GM23248 (cell line): ENCODE measurements at places on chromosomes 16 and 17. TPM values are rescaled to one million over a fixed set of nuclear protein-coding genes. Genes with fewer than 3 reads are reported as not detected.

- peak overlapping the region; percentile 99 for H3K27ac ChIP-seq
- DNase-seq = peak; percentile 23
- H3K27me3 ChIP-seq = no peaks in the 10 kb centered on the region
- H3K4me3 ChIP-seq = peak overlapping the region; percentile 79
These were observed 20.1 kb downstream of the SIAH1 start for GRCh38 chr16:48365025-48365600.

DNA sequence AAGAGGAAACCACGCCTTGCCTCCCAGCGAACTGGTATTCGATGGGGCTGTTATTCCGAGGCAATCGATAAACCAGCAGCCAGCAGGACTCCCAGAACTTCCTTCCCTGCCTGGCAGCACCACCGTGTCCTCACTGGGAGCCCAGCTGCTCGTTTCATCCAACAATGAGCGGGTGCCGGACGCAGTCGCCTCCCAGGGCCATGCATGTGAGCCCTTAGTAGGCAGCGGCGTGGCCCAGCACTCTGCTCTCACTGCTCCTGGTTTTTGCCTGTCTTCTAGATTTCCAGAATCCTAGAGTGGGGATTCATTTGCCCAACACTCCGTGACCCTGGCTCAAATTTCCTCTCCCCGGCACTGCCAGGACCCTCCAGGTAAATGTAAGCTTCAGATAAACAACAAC lies 29.1 kb upstream of the RASD1 start:
- H3K27me3 ChIP-seq = no peaks in the 10 kb centered on the region
- no peak for DNase-seq
- no peak overlapping the region for H3K27ac ChIP-seq
- no peaks in the 10 kb centered on the region for H3K36me3 ChIP-seq
- no peak overlapping the region for H3K4me3 ChIP-seq

DNA sequence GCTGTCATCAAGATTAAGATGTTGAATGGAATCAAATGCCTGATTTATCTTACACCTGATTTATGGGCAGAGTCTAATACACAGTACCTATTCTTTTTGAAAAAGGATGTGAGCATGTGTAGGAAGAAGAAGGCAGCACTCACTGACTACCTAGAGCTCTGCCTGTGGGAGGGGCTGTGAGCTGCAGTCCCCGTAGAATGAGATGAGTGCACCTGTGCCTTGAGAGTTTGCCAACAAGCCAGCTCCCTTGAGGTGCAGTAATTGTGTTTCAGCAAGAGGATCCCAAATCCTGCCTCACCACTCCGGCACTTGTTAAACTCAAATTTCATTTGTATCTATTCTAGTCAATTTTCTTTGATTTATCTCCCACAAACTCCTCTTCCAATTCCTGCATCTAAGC lies 46.0 kb downstream of the CDH11 start:
- peaks cover 6% of the 10 kb centered on the region; the same call in 1 of the 2 replicates for H3K36me3 ChIP-seq
- H3K27me3 ChIP-seq = no peaks in the 10 kb centered on the region
- no peak overlapping the region for H3K27ac ChIP-seq
- H3K4me3 ChIP-seq = no peak overlapping the region
- no peak for DNase-seq

DNA sequence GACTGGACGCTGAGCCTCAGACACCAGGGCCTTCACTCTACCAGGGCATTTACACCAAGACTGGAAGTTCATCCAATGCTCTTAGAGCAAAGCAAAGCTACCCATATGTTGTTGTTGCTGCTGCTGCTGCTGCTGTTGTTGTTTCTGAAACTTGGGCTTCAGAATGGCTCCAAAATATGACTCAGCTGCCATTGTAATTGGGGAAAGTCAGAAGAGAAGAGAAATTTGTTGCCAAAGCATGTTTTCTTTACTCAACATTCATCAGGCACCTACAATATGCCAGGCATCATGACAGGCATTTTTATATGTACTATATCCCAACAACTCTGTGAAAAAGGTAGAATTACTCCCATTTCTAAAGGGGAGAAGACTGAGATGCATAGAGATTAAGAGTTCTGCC lies 11.9 kb downstream of the KRT32 start:
- no peak overlapping the region for H3K4me3 ChIP-seq
- peak; percentile 63 for DNase-seq
- no peaks in the 10 kb centered on the region for H3K36me3 ChIP-seq
- H3K4me1 ChIP-seq = peaks cover 10% of the 10 kb centered on the region; the same call in 1 of the 2 replicates

DNA sequence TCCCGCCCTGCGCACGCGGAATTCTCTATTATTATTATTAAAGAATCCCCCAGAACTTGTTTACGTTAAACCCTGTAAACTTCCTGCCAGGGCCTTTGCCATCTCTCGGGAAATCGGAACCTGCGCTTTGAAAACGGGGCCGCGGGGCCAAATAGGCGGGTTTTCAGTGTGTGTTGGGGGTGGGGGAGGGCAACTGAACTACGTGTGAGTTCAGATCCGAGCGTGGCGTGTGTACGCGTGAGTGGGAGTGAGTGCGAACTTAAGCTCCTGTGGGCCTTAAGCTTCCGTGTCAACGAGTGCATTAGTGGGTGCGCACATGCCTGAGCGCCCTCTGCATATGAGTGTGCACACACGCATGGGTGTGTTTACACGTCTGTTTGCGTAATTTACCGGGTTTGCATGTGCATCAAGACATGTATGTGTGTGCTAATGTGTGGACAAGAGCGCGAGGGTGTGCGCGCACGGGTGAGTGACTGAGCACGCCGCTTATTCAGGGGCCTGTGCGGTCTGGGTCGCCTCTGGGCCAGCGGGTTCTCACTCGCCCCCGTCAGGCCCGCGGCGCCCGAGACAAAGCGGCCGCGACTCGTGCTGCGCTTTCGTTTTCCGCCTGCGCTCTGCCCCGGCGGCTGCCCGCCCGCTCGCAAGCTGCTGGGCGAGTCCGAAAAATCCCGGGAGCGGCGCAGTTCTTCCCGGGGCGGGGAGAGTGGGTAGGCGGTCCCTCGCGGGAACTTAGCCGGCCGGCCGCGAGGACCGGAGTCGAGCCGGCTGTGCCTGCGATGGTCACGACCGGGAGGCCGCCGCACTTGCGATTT lies 1.2 kb upstream of the FOXF1 start:
- H3K4me3 ChIP-seq = peak overlapping the region; percentile 75
- peaks cover 3% of the 10 kb centered on the region; the same call in 1 of the 2 replicates for H3K4me1 ChIP-seq
- H3K27me3 ChIP-seq = peaks cover 48% of the 10 kb centered on the region
- DNase-seq = peak; percentile 86
- H3K36me3 ChIP-seq = no peaks in the 10 kb centered on the region

- H3K27me3 ChIP-seq = no peaks in the 10 kb centered on the region
- no peak for DNase-seq
- H3K27ac ChIP-seq = no peak overlapping the region
- peaks cover 19% of the 10 kb centered on the region for H3K4me1 ChIP-seq
These were observed 196.3 kb upstream of the CDH11 start for GRCh38 chr16:65318138-65318537.

- H3K27me3 ChIP-seq = no peaks in the 10 kb centered on the region
- 0 out of 2 replicates have a peak, but pooled peaks cover 4% of the 10 kb centered on the region for H3K36me3 ChIP-seq
- DNase-seq = no peak
- H3K27ac ChIP-seq = no peak overlapping the region
- no peak overlapping the region for H3K4me3 ChIP-seq
These were observed 168.8 kb upstream of the CHMP6 start for GRCh38 chr17:80822700-80823410.

The NTN3 gene
- not detected in 2 replicates for polyA plus RNA-seq

The LRRC37A gene
- polyA plus RNA-seq = 0.96 and 1.3 TPM in 2 replicates

The EIF3CL gene
- polyA plus RNA-seq = 1.4 and 1.5 TPM in 2 replicates

The HS3ST4 gene
- polyA plus RNA-seq = not detected in 2 replicates

The PDE6G gene
- not detected in 2 replicates for polyA plus RNA-seq

The GCGR gene
- not detected in 2 replicates for polyA plus RNA-seq

The CDRT15L2 gene
- not detected in 2 replicates for polyA plus RNA-seq
